ENCODE measurements at places on chromosomes 1 and 21.

GRCh38 chr1:198620951-198621824, 17.7 kb upstream of the PTPRC start:
- no peak for DNase-seq

- DNase-seq, result peak; percentile 99
Observed at GRCh38 chr1:151187205-151187604, 2.8 kb downstream of the VPS72 start.

DNA sequence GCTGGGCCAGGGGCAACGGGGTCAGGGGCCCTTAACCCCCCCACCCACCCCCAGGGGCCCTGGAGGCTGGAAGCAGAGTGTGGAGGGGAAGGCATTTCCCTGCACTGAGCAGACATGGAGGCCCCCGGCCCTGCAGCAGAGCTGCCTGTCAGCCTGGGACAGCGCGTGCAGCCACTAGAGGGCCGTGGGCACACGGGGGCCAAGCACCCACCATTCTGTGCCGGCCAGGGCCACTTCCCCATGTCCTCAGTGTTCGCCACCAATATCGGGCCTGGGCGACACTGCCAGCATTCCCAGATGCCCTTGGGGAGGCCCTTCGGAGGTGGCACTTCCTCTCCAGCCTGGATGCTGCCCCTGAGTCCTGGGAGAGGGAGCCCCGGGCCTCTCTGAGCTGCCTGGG, 23.2 kb upstream of the ARHGEF16 start:
- DNase-seq, result peak; percentile 27

- peak; percentile 52 for DNase-seq
Observed at GRCh38 chr1:26234644-26235370, 807 bp downstream of the CEP85 start.

DNA sequence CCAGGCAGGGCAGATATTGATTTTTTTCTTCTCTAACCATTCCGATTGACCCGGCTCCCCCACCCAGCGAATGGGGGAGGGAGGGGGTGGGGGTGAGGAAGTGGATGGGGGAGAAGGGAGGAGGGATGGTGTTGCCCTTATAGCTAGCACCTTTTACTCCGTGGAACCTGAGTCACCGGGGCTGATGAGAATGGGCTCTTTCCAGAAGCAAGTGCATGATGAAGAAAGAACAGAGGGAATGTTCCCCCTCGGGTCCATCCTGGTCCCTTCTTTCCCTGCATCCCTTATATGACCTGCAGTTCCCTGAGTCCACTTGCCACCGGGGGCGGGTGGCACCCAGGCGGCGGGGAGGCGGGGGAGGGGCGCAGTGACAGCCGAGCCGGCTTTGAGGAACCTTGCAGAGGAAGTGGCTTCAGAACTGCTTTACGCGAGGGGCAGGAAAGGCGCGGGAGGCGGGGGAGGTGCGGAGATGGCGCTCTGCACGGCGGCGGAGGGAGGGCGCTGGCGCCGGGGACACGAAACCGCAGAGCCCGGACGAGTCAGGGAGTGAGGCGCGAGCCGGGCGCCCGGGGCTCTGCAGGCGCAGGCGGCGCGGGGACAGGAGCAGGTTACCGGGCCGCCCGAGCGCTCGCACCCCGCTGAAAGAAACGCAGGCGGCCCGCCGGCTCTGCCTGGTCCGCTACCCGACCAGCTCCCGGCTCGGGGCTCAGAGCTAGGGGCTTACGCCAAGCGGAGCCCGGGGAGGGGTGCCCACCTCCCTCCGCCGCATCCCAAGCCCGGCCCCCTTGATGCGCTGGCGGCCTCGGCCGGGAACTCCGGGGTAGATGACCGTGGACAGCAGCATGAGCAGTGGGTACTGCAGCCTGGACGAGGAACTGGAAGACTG, 49.7 kb downstream of the RASSF5 start:
- peak; percentile 82 for DNase-seq

DNA sequence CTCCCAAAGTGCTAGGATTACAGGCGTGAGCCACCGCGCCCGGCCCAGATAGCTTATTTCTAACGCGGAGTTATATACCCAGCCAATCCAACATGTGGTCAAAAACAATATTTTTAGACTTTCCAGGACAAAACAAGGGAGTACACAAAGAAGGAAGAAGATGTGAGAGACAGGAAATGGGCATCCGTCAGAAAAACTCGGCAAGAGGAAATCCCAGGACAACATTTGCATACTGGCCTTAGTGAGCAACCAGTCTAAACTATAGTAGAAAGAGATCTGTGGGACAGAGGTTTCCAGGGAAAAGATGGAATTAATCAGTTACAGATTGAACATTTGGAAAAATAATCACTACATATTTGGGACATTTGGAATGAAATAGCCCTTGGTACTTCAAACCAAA, 11.4 kb downstream of the ARMH1 start:
- no peak for DNase-seq

GRCh38 chr1:167634435-167634834, 4.4 kb downstream of the RCSD1 start:
- no peak for DNase-seq

DNA sequence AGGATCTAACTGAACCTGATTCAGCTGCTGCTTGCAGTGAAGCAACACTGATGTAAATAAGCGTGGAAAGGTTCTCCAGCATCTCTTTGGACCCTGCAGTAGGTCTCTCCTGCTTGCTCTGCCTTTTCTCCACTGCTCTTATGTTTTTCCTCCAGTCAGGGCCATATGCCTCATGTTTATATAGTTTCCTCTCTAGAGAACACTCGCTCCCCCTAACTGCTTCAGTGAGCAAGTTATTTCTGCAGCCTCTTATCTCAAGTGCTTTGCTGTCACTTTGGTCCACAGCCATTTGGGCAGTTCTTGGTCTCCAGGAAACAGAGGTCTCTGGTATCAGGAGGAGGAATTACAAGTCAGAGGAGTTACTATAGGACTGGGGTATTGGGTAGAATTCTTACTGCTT, 5.3 kb downstream of the PRUNE1 start:
- DNase-seq, result no peak

- DNase-seq, result peak; percentile 50
Observed at GRCh38 chr1:26378088-26378878, 5.7 kb upstream of the ZNF683 start.
